ENCODE measurements at places on chromosomes 6 and 20.

DNA sequence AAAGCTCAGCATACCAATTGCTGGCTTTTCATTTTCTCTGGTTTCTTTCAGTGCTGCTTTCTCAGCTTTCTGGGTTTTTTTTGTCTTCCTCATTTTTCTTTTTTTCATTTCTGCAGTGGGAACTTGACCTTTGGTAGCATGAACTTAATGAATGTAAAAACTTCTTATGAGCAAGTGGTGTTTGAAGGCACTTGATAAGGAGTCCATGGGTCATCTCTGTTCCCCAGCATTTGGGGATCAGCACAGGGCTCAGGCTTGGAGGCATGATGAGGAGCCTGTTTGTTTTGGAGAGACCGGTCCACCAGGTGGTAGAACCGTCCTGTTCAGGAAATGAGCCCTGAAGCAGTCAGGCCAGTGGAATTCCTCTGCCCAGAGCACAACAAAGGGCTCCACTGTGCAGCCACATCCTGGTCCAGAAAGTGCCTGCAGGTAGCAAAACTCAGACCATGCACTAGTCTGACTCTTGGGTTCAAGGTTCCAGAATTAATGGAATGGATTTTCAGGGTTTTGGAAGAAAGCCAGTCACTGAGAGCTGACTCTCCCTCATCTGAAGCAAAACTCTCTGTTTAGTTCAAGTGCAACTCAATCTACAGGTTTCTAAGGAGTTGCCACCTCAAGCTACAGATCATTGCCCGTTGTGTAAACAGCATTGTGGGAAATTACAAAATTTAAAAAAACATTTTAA, 52.3 kb upstream of the ADGRF1 start:
- DNase-seq: no peak

GRCh38 chr20:17557675-17558006, 12.2 kb upstream of the DSTN start:
- DNase-seq: no peak

GRCh38 chr6:41475737-41476357, 70.3 kb upstream of the FOXP4 start:
- DNase-seq: no peak

DNA sequence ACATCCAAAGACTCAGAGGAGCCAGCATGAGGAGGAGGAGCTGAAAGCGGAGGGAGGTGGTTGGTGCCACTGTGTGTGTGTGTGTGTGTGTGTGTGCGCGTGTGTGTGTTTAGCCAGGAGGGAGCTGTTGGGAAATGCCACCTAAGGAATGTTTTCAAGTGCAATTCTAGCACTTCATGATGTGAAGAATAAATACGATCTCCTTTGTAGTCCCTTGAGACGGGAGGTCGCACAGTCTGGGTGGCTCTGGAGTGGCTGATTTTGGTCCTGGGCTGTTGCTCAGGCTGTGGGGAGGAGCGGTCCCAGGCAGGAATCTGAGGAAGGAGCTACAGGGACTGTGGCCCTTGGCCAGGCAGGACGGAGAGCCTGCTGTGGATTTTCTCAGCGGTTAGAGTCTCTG, 93.7 kb downstream of the PPP1R14C start:
- no peak for DNase-seq

- DNase-seq: no peak
Observed at GRCh38 chr6:107275330-107275865, 160.1 kb upstream of the BEND3 start.

DNA sequence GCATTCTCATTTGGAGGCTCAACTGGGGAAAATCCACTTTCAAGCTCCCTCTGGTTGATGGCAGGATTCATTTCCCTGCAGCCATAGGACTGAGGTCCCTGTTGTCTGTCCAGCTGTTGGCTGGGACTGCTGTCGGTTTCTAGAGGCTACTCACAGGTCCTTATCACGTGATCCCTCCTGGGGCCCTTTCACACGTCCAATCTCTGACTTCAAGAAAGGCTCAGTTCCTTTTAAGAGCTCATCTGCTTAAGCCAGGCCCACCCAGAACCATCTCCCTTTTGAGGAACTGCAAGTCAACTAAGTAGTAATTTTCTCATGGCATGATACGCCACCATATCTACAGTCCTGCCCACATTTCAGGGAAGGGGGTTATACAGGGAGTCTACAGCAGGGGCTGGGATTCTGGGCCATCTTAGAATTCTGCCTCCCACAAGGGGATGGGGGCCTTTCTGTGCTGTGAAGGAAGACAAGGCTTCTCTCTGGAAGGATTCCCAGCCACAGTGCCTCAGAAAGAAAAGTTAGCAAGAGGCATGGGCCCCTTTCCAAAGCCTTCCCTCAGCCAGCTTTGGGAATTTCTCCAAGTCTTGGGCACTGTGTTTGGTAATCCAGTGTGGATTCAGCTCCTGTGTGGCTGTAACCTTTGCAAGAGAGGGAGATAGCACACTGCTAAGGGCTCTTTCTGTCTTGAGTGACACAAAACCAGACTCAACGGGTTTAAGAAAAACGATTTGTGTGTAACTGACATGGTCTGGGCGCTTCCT, 66.4 kb downstream of the CTCFL start:
- no peak for DNase-seq

- no peak for DNase-seq
Observed at GRCh38 chr20:63864545-63864977, 509 bp upstream of the TPD52L2 start.

DNA sequence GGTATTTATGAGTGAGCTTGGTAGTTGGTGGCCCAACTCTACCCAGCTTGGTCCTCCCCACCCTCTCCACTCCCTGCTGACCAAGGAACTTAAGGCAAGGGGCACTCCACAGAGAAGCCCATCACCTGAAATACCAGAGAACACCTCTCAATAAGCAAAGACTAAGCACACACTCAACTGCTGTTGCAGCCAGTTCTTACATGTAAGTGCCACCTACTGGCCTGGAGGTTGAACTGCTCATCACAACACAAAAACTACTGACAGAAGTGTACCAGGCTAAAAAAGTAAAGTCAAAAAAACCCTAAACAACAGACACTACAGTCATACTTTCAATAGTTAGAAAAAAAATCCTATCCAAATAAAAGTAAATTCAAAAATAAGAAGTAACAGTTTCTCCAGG, 146.2 kb downstream of the FAM83B start:
- DNase-seq: no peak

DNA sequence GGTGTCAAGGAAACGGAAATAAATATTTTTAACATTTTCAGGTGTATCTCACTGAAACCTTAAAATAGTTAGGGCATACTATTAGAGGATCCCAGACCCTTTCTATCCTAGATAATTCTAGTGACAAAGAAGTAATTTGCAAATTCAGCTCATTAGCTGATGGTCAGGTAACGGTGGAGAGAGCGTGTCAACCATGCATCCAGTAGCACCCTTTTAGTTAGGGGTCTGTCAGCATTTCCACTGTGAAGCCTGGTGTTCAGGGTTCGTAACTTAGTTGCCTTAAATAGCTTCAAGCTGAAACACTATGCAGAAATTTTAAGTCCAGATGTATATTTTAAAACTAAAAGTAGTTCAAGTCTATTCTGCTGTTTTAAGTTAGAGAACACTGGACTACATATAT, 48.5 kb upstream of the SUPT3H start:
- DNase-seq: no peak

GRCh38 chr6:170296746-170297575, 6.1 kb upstream of the DLL1 start:
- no peak for DNase-seq

- DNase-seq: no peak
Observed at GRCh38 chr6:137046871-137047412, 2.2 kb upstream of the IL20RA start.

GRCh38 chr20:49658508-49658907, 55.2 kb downstream of the B4GALT5 start:
- DNase-seq: no peak

DNA sequence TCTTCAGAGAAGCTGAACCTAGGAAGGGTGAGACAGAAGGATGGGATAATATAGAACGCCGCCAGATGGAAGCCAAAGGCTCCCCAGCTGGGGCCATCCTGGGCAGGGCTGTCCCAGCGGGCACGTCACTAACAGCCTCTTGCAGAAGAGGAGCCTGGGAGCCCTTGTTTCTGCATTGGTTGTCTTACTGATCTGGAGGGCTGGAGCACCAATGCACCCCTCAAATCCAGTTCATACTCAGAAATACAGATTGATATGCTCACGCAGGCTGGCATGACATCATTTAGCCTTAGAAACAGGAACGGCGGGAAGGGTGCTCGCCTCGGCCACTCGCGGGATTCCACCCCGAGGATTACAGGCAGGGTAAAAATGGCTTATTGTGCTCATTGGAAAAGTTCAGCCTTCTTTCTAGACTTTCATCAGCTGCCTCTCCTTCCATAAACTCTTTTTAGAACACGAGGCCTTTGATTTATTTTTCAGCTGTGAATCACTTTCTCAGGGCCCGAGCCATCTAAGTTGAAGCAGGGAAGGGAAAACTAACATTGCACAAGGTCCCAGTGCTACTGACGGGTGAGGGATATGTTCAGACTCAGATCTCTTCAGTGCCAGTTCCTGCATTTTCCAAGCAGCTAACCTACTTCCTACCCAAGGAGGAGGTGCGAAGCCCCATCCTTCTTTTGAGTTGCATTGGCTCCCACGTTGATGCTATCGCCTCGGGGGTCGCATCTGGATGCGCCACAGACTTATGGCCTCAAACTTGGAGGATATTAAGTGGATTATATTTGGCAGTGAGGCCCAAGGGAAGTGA, 82.3 kb downstream of the GMPR start:
- DNase-seq: no peak

- DNase-seq: no peak
Observed at GRCh38 chr20:31678389-31679356, 41.0 kb downstream of the COX4I2 start.

DNA sequence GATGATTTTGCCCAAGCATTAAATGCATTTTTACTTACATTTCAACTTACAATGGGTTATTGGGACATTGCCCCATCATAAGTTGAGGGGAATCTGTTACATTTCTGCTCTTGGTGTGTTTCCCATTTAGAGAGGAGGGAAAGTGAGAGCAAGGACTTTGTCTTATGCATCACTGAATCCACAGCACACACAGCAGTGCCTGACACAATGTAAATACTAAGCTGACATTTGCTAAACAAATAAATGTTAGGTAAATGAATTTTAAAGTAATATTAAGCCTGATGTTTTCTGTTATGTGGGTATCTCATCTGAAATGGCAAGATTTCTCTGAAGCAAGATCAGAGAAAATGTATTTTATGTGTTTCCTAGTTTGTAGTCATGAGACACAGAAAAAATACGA, 143.6 kb upstream of the STXBP5 start:
- DNase-seq: no peak

DNA sequence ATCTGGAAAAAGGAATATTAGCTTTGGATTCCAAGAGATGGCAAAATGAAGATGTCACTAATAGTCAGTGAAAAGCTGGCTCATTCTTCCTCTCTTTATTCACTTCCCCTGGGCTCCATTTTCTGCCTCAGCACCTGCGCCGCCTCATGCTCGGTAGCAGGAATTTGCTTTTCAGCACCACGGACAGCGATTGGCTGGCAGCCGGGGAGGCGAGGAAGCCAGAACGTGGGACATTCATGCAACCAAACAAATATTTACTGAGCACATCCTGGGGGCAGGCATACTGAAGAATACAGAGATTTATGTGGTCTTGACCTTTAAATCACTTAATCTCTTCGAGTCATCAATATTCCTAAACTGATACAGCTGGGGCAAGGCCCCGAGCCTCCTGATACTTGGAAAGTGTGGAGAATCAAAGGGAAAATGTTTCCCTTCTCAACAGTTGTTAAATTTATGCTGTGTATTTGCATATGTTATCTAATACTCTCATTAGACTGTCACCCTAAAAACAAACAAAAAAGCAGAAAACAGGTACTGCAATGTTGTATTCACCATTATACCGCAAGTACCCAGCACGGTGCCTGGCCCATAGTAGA, 12.1 kb upstream of the PDYN start:
- DNase-seq: peak; percentile 14

DNA sequence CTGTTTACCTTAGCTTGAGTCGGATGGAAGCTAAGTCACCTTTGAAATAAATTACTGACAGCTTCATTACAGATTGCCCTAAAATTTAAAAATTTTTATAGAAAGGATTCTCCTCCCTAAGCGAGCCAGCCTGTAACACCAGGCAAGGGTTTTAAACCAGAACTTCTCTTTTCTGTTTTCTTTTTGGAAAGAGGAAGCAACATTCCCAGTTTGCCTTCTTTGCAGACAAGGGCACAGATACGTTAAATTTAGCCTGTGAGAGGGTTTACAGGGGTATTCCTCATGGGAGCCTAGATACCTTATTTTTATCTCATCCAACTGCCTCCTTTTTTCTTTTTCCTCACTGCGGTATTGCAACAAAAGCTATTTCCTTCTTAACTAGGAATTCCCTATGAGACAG, 45.0 kb downstream of the GNAS start:
- DNase-seq: no peak

DNA sequence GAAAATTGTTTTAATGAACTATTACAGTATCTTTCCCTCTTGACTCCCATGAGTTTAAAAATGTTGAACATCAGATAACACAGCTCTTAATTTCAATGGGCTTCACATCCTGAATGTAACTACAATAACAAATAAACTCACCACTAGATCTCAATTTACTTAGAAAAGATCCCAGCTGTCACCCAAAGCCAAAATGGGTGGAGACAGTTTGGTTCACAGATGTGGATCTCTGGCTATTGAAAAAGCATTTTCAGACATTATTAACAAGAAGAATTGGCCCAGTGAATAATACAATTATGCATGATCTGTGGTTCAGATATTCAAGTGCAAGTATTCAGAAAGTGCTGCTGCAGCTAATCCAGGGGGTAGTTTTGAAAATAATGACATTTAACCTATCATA, 184.7 kb upstream of the RALGAPA2 start:
- no peak for DNase-seq

DNA sequence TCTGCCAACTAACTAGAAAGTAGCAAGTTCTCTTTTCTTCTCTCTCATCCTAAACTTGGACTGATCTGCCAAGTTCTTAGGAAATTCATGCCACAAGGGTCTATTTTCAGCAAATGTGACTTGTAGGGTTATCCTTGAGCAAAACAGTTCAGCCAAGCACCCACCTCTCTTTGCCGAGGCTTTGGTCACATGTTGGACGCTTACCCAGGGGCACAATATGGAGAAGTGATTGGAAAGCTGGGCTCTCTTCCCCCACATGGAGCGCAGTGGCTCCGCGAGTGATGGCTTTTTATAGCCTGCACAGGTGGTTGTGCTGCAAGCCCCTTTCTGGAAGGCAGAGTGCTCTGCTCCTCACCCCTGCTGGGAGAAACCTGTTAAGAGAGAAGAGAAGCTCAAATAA, 47.7 kb upstream of the FNDC1 start:
- no peak for DNase-seq

DNA sequence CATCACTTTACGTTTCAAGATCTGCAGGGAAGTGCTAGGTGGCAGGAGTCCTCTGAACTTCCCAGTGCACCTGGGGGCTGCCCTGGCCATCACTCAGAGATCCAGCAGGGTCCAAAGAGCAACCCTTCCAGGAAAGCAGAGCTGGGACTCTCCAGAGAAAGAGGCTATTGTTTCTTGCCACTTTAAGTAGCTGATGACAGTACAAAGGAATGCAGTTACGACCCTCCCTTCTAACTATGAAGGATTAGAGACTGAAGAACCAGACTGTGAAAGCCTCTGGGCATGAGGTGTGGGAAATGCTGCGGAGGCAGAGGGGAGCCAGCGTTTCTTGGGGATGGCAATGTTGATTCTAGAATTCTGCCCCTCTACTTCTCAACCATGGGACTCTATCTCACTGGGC, 189.1 kb upstream of the SUPT3H start:
- no peak for DNase-seq
